Myocyte (in vitro differentiated cells): ENCODE measurements at places on chromosomes 3 and 15. TPM values are rescaled to one million over a fixed set of nuclear protein-coding genes. Genes with fewer than 3 reads are reported as not detected.

The ANKRD63 gene
- 0.42 TPM in 1 of 2 replicates, not detected in the other for total RNA-seq

The NUP210 gene
- total RNA-seq: not detected in 2 replicates

DNA sequence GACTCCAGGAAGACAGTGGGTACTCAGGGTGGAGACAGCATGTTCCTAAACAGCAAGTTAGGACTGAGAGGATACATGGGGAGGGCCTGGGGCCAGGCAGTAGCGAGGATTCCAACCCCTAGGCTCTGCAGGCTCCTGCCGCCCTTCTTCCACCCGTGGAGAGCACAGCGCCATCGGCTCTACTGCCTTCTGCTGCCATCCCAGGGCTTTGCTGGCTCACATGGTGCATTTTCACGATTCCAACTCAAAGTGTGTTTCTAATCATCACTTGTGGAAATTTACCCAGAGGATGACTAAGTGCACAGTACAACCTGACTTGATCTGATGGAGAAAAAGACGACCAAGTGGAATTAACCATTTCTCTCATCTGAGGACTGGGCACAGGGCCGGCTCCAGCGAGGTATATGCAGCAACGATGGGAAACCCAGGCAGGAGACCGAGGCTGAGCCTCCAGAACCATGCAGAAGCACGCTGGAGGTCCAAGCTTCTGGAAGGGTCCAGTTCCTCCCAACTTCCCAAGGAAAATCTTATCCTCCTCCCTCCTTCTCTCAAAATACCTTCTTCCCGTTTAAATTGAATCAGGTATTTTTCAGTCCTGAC is 104.6 kb downstream of the LRIG1 start:
- no peak for DNase-seq

GRCh38 chr3:114427285-114428043 is 133.6 kb downstream of the TIGIT start:
- DNase-seq: no peak

- peak; percentile 100 for DNase-seq
These were observed 894 bp upstream of the TM4SF4 start for GRCh38 chr3:149473357-149474249.

DNA sequence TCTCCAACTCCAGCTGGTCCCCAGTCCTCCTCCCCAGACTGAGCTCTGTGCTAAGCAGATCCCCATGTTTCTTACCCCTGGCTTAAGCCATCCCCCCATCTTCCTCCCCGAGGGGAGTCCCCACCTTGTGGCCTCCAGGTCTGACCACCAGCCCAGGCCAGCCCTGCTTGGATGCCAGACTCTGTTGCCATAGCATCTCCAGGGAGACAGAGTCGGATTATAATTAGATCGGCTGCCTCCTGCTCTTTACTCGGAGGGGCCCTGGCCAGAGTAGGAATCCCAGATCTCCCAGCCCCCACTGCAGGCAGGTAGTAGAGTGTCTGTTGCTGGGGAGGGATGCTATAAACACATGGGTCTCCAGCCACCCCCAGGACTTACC is 2.4 kb downstream of the KLHDC8B start:
- DNase-seq: peak; percentile 64

DNA sequence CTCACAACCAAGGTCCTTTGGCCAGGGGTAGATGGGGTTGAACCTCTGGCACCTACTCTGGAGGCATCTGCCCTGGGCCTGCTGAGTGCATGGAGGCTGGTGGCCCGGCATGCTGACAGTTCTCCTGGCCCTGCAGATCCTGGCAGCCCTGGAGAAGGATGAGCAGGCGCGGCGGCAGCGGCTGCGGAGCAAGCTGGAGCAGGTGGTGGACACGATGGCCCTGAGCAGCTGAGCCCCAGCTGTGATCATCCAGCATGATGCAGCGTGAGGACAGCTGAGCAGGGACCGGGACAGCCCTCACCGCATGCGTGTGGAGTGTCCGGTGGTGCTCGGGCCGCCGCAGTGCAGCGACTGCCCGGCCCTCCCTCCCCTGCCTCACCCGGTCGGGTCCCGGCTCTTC is 50.9 kb downstream of the PLXNA1 start:
- peak; percentile 70 for DNase-seq

The TICRR gene
- 0.05 and 0.19 TPM in 2 replicates for total RNA-seq

DNA sequence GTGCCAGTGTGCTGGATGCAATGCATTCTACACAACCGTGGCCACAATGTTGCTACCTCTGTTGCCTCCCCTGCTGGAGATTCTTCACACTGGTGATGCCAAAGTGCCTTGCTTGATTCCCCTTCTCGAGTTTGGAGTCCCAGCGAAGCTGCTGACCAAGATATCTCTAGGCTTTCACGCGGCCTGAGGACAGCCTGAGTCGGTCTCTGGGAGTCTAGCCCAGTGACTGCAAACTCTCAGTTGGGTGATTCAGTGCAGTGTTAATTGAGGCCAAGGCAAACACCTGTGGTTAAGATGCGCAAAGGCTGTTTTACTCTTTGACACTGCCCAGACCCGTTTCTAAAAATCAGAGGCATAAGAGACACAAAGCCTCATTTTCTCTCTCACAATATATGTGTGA is 434.4 kb downstream of the NR2F2 start:
- no peak for DNase-seq

GRCh38 chr3:53939086-53939582 is 47.5 kb upstream of the SELENOK start:
- DNase-seq: no peak

- no peak for DNase-seq
These were observed 18.4 kb upstream of the RHCG start for GRCh38 chr15:89514596-89515406.

GRCh38 chr3:148962513-148962912 is 28.8 kb upstream of the GYG1 start:
- peak; percentile 69 for DNase-seq

DNA sequence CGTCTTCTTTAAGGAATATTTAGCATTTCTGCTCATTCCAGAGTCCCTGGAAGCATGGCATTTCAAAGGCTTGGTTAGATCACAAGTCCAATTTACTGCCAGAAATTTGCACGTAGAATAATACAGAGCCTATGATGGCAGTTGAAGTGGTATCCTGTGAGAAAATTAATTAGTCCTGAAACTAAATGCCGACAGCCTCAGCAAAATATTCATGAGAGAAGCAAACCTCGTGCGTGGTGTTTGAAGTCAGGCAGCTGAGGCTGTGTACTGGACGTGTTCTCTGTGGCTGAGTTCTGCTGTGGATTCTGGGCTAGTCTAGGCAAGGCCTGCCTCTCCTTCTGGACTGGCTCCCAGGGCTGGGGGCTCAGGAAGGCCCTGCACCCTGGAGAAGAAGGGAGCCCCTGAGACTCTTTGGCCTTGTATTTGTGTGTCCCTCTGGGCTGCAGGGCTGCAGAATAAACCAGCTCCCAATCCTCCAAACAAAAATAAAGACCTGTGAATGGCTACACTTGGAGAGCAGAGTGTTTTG is 106.6 kb downstream of the APBA2 start:
- no peak for DNase-seq

The DAZL gene
- total RNA-seq: not detected in 2 replicates

GRCh38 chr15:68204776-68205557 is at the start of gene CALML4:
Gene CALML4 (minus strand): TSS chr15:68205332. CDS start chr15:68205247, 85 bp downstream.
- no peak for DNase-seq

GRCh38 chr3:115099986-115100571 is 47.0 kb downstream of the ZBTB20 start:
- peak; percentile 76 for DNase-seq

DNA sequence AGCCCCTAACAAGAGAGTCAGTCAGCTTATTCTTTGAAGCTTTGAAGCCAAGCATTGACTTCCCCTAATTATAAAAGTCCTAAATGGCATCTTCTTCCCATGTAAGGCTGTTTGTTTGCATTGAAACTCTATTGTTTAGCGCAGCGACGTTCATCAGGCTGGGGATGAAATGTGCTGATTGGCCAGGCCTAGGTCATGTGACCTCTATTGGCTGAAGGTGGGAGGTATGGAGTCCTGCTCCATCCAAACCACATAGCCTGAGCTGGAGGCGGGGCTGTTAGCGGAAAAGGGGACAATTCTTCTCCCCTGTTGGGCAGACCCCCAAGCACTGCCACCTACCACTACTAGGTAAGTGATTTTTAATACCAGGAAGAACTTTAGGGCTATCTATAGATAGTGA is 145.3 kb upstream of the PRR23C start:
- no peak for DNase-seq

DNA sequence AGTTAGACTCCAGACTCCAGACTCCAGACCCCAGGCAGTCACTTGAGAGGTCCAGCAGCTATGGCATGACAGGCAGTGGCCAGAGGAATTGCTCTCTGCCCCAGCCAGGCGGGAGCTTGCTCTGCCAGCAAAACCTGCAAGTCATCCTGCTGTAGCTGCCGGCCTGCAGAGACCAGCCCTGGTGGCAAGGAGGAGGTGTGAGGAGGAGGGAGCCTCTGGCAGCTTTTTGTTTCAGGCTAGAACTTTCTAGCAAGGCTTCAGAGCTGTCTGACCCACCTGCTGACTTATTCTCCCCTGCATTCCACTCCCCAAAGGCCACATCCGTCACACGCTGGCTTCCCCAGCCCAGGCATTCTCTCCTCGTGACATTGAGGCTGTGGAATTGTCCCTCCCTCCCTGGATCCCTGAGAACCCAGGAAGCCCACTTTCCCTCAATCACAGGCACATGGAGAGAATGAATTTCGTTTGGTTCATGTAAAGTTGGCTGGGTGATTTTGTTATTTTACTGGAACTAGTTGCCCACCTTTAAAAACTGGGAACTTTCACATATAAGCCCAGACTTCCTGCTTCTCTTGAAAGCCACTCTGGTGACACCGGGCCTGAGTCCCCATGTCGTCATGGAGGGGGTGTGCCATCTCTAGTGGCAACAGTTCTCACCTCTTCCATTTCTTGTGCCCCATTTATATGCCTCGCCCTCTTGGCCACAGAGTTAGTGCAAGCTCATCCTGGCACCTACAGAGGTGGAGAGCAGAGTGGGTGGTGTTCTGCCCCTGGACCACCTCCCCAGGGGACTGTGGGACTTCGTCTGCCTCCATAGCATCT is 82.7 kb downstream of the ABHD5 start:
- peak; percentile 27 for DNase-seq

DNA sequence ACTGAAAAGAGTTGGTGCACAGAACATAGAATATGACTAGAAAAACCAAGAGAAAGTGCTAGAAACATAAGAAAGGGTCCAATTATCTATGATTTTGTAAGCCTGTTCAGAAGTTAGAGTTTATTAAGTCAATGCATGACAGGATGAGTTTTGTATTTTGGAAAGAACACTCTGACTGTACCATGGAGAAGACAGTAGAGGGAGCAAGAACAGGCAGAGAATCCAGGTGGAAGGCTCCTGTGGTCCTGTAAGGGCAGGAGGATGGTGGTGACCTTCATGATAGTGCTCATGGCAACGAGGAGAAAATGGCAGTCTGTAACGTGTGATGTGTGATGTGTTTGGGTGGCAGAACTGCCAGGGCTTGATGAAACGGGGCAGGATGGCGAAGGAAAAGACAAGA is 249.1 kb downstream of the CTNNB1 start:
- DNase-seq: no peak

The SLC12A1 gene
- not detected in 2 replicates for total RNA-seq

The CLDN18 gene
- not detected in 2 replicates for total RNA-seq

DNA sequence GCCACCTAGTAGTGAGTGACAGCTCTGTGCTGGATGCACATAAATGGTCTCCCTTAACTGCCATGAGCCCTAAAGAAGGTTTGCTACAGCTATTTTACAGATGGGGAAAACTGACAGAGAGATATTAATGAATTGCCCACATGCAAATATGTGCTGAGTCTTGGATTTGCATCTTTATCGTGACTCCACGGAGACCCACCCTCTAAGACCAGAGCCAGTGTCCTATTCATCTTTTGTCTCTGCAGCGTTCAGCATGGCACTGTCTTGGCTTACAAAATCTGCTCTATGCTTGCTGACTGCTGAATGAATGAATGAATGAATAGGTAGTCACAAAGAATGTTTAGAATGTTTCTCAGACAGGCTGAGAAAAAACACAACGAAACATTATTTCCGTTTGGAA is 48.3 kb downstream of the BTD start:
- no peak for DNase-seq

The C3orf62 gene
- 1.4 and 1.6 TPM in 2 replicates for total RNA-seq

GRCh38 chr3:9810433-9810770 is 340 bp downstream of the TTLL3 start:
- no peak for DNase-seq

- no peak for DNase-seq
These were observed 539.7 kb downstream of the DIPK2A start for GRCh38 chr3:144511346-144511745.

DNA sequence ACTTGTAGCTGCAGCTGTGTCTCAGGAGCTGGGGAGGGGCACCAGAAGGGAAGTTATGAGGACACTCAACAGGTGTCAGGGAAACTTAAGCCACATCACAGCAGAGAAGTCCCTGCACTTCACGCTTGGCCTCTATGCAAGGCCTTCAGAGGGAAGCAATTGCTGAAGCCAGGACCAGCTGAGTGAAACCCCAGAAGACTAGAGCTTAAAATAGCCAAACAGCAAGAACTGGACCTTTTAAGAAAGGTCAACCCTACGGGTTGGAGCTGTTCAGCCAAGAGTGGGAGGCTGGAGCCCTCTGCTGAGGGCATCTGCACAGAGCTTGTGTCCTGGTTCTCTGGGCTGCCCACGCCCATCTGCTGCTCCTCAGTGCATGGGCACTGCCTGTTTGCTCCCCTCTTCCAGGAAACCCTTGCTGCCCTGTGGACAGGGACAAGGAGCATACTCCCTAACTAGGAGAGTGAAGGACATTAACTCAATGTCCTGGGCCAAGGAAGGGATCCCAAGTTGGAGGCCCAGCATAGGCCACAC is 3.9 kb upstream of the GRAMD2A start:
- peak; percentile 97 for DNase-seq

- DNase-seq: no peak
These were observed 38.5 kb downstream of the C2CD4A start for GRCh38 chr15:62105266-62105665.

- DNase-seq: no peak
These were observed 74.9 kb downstream of the BTLA start for GRCh38 chr3:112424394-112424793.

GRCh38 chr3:184155644-184156521 is 706 bp downstream of the DVL3 start:
- peak; percentile 22 for DNase-seq

The ACAD9 gene
- total RNA-seq: 38.1 and 42.3 TPM in 2 replicates

DNA sequence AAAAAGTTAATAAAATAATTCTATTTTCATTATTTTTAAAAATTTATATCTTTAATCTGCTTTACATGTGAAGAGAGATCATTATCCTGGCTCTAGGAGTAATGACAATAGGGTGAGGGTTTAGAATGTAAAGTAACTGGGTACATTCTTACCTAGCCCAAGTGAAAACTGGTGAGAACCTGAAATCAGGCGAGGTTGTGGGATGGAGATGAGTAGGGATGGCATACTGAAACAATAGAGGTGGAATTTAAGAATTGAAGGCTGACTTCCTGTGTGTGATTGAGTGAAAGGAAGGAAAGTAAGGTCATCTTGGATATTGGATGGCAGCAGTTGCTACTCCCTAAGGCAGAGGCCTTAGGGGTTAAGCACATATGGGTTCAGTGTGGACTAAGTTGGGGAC is 82.7 kb downstream of the MYRIP start:
- no peak for DNase-seq

GRCh38 chr3:50660386-50660785 is 14.3 kb upstream of the DOCK3 start:
- no peak for DNase-seq
